Epithelial cell of proximal tubule (primary cell): ENCODE measurements at places on chromosomes 2 and 18.

- no peak for DNase-seq
Observed at GRCh38 chr2:119592436-119592835, 48.2 kb downstream of the CFAP221 start.

GRCh38 chr2:32166115-32166574 is 481 bp downstream of the SLC30A6 start:
- no peak for DNase-seq

DNA sequence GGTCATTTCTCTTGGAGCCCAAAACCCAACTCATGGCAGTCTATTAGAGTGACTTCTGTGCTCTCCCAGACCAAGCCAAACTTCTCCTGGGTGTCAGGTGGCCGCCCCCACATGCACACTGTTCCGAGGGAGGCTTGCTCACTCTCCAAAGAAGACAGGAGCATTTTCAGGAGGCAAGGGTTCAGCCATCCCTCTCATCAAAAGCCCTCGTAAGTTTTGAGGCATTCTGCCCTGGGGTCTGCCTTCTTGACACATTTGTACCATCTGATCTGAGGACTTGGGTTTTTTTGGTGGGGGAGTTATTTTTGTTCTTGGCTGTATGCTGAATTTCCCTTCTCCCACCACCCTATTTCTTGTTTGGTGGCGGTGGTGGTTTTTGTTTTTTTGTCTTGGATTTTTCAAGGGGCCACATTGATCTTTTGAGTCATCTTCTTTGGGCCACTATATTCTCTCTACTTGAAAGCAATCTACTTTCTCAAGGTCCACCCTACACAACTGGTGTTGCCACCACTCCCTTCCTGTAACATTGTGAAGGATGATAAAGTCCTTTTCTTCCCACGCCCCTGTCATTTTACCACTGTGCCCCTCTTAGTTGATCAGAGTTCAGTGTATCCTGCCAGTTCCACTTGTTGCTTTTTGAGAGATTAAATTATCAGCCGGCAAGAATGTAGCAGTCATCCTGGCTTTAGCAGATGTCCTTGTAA is 255.8 kb downstream of the CYP26B1 start:
- no peak for DNase-seq

DNA sequence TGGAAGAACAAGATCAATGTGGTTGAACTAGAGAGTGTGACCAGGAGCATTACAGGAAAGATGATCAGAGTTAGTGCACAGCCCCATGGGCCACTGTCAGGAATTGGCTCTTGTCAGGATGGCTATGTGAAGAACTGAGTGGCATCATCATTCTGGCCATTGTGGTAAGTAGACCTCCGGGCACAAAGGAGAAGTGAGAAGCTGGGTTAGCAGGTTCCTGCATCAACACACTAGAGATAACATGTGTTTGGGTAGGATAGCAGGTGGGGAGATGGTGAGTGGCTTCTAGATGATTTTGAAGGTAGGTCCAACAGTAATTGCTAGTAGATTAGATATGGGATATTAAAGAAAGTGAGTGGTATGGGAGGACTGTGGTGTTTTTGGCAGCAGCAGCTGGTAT is 408.2 kb downstream of the TSN start:
- no peak for DNase-seq

DNA sequence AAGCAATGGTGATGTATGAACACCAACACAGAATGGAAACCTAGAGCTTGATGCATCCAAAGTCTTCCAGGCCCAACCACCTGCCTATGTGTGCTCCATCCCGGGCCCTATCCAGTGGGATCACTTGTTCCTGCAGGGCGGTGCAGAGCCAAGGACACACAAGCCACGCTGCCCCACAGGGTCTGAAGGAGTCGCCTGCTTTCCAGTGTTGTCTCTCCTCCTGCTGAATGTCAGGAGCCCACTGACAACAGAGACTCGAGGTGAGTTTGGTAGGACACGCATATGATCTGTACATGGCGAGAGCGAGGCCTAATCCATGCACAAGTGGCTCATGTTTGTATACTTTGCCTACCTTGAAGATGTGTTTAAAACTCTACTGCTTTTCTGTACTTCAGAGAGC is 70.9 kb upstream of the FHL2 start:
- DNase-seq = no peak

DNA sequence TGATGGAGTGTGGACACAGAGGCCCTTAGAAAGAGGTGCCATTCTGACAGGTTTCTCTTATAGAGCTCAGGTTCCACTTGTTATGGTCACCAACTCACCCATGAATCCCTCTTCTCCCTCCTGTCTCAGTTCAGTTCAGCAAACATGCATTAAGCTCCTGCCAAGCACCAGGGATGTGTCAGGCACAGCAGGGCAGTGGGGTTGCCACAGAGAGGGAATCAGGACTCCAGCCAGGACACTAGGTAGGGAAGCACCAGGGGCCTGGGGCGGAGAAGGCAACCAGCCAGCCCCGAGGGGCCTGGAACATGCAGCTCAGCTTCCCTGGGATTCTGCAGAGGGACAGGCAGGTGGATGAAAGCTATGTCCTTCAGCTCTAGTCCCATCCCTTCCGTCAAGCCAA is 44.6 kb downstream of the TOGARAM2 start:
- no peak for DNase-seq

DNA sequence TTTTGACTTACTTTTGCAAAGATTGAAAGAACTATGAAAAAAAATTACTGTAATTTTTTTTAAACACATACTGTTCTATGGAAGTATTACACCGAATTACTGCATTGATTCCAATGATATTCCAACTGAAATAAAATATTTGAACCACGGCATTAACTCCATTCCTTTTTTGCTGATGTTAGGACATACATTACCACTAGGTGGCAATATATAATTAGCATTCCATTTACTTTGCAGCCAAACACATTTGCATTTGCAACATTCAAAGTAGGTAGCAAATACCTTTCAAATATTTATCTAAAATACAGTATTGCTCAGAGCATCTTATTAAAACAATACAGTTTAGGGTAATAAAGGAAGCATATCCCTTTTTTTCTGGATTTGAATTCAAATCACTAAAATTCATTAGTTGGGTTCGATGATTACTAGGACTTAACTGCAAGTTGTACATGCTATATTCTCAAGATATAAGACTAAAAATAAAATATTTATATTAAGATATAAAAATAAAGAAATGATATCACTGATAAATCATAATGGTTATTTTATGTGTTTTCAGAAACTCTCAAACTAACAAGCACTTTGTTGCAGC is 31.3 kb downstream of the LANCL1 start:
- no peak for DNase-seq

GRCh38 chr2:23019476-23019875 is 365.5 kb upstream of the KLHL29 start:
- no peak for DNase-seq

GRCh38 chr2:175630280-175631244 is 371.5 kb downstream of the LNPK start:
- DNase-seq = no peak

- DNase-seq = no peak
Observed at GRCh38 chr18:74790451-74790850, 192.8 kb downstream of the ZNF407 start.

DNA sequence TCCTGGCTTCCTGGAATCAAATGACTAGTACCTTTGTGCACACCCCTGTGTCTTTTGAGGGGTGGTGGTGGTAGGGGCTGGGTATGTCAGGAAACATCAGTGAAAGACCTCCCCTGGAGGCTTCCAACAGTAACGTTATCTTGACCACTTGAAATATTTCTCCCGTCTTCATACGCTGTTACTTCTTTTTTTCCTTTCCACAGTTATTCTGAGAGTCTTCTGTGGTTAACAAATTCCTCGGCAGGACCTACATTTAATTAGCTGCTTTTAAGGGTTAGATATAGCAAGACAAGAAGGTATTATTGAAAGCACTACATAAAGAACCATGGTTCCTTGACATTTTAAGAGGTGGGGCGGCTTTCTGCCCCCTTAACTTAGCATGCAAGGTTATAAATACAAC is 34.6 kb downstream of the UGP2 start:
- no peak for DNase-seq

- DNase-seq = no peak
Observed at GRCh38 chr2:114534116-114535084, 92.0 kb downstream of the DPP10 start.

DNA sequence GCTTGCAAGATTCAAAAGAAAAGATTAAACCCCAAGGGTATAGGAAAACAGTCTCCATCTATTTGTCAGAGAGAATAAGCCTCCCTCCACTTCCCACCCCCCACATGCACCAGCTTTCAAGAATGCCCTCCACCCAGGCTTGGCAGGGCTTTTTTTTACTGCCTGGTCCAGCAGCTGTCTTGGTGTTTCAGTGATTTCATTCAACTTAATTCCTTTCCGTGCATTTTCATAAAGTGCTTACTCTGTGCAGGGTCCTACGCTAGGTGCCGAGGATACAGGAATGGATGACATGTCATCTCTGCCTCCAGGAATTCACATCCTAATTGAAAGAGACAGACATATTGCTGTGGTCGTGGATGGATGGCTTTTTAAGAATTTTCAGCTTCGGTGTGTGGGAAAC is 117.9 kb downstream of the LRATD1 start:
- DNase-seq = no peak

GRCh38 chr2:71181316-71181715 is 45.6 kb downstream of the PAIP2B start:
- no peak for DNase-seq

DNA sequence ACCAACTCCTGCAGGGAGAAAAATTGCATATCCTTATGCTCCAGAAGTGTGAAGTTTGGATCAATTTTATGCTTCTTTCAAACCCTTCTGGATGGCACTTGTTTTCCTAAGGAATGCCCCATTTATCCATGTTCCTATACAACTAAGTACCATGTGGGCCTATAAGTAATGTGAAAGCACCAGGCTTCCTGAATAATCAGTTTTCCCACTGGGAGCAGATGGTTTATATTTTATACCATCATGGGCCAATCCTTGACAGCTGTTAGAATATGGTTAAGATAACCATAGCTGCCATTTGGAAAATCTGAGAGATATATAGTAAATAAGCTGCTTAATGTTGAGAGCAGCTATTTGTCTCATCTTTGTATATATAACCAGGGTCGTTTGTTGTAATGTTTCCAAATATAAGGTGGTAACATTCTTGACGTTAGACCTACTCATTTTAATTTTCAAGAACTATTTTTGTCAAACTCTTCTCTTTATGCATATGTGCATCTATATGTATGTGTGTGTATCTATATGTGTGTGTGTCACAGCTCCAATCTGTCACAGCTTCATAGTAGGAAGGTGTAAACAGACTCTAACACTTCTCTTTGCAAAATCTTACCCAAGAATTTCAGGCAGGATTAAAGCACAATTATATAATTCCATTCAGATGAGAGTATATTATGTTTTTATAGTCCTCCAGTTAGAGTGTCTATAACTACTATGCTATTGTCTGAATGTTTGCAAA is 458.7 kb upstream of the GCFC2 start:
- DNase-seq = no peak

DNA sequence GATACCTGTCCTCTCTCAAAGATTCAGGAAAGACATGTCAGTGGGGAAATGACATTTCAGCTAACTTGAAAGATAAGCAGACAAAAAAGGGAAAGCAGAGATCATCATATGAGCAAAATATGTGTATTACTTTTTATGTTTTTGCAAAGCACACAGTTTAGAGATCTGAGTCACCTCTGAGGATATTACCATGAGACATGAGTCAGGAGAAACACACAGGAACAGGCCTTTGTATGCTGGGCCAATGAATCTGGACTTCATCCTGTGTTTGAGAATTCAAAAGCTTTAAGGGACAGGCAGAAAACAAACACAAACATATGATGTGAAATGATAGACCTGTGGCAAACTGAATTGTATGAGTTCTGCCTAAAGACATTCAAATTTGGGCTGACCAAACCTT is 306.0 kb upstream of the EPC2 start:
- peak; percentile 13 for DNase-seq

DNA sequence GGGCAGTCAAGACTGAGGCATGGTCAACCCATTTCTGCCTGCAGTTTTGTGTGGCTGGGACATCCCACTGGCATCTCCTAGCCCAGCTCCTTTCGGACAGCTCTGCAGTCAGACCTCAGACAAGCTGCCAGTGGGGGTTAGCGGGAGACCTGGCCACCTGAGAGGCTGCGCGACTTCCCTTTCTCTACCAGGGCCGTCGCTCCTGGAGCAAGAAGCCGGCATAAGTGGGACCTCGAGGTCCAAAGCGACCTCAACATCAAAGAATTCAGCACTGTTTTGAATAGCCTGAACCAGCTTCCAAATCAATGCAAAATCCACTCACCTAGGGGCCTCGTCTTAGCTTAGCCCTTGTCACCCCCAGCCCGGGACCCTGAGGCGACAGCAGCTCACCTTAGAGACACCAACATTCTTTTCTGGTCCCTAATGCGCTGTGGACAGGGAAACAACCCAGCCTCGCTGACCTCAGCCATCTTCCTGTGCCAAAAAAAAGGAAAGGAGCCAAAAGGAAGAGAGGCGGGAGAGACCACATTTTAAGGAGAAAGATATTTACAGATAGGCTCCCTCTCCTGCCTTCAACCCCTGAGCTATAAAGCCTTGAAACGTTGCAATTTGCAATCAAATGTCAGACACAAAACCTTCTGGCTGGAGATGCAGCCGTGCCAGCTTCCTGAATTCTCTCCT is 81.2 kb downstream of the GFPT1 start:
- DNase-seq = no peak

DNA sequence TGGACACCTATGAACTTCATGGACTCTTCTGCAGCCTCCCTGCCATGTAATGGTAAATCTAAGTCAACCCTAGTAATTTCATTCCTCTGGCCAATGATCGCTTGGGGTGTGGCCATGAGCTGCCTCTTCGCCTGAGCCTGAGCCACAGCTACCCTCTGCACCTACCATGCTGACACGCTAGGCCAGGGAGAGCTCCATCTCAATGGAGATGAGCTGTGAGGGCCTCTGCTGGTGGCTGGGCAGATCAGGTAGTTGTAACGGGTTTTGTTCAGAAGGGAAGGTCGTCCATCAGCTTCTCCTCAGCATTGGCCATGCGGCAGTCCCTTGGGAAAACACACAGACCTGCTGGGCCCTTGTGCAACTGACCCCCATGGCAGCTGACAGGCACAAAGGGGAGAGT is 24.4 kb downstream of the MPHOSPH10 start:
- DNase-seq = no peak

DNA sequence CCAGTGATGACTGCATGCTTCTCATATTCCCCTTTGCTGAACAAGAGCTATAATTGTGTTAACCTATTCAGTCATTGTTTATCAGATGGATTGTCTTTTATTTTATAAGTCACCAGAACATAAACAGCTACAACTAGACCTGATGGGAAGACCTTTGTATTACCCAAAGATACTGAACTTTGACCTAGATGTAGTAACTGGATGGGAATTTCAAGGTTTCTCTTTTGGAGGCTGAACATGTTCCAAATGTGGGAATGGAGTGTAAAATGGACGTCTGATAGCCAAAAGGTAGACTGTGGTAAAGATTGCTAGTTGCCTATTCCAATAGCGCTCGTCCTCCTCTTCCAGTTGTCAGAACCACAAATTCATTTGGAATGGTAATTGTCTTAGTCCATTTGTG is 56.4 kb upstream of the ST3GAL5 start:
- DNase-seq = no peak

GRCh38 chr2:151051574-151052220 is 210.0 kb downstream of the RBM43 start:
- no peak for DNase-seq

GRCh38 chr2:58967736-58968135 is 726.6 kb upstream of the FANCL start:
- DNase-seq = no peak

- DNase-seq = no peak
Observed at GRCh38 chr2:134507697-134508096, 211.1 kb downstream of the TMEM163 start.

GRCh38 chr2:207370646-207371045 is 159.1 kb upstream of the CREB1 start:
- no peak for DNase-seq

- no peak for DNase-seq
Observed at GRCh38 chr2:229888031-229888430, 33.8 kb downstream of the TRIP12 start.

- no peak for DNase-seq
Observed at GRCh38 chr18:3653263-3653850, 203.4 kb downstream of the TGIF1 start.
